ENCODE measurements at places on chromosomes 5 and 9. TPM values are rescaled to one million over a fixed set of nuclear protein-coding genes. Genes with fewer than 3 reads are reported as not detected.

ITK gene
- polyA plus RNA-seq, result 0.31 TPM

GRCh38 chr9:98610711-98611110 is 98.0 kb downstream of the GABBR2 start:
- DNase-seq, result no peak

GRCh38 chr9:113310538-113310937 is 7.4 kb upstream of the RNF183 start:
- DNase-seq, result no peak

GRCh38 chr9:35731415-35732184 is 395 bp downstream of the TLN1 start:
- no peak for DNase-seq

DOK3 gene
- polyA plus RNA-seq, result 9.8 TPM

CCL27 gene
- 0.67 TPM for polyA plus RNA-seq

DNA sequence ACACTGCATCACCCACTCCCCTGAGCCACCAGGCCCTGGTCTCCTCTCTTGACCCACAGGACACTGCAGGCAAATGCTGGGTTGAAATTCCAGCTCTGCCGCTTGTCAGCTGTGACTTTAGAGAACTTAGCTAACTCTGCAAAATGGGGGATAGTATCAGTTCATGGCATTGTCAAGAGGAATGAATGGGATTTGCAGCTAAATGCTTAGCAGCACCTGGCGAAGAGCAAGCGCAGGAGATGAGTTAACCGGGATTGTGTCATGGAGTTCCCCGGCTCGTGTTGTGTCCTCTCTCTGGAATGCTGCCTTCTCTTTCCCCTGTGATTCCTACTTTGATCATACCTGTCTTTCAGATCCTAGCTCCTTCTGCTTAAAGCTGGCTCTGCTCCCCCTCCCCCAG is 67.1 kb downstream of the DAB2IP start:
- DNase-seq, result no peak

DNA sequence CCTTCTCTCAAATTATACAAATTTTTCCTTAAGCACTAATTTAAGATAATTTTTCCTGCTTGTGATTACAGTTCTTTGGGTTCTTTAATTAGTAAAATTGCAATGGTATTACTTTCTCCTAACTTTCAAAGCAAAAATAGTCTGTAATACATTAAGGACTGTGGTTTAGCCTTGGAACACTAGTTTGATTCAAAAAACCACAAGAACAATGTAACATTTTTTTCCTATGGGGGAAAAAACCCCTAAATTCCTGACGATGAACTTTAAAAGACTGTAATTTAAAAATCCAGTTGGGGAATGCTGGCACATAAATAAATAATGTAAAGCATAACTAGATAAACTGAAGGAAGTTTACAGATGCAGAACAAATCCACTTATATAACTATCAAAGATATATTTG is 65.3 kb downstream of the CDC14B start:
- DNase-seq, result no peak

PWWP2A gene
- 15.3 TPM for polyA plus RNA-seq

SSNA1 gene
- polyA plus RNA-seq, result 66.5 TPM

GMCL2 gene
- polyA plus RNA-seq, result not detected

FBP2 gene
- 86.4 TPM for polyA plus RNA-seq

GRCh38 chr5:98898743-98899142 is 30.1 kb downstream of the CHD1 start:
- DNase-seq, result no peak

- DNase-seq, result no peak
These were observed 146.4 kb downstream of the PALM2AKAP2 start for GRCh38 chr9:109926421-109926869.

- DNase-seq, result no peak
These were observed 282.9 kb upstream of the MVB12B start for GRCh38 chr9:126043681-126044080.

DNA sequence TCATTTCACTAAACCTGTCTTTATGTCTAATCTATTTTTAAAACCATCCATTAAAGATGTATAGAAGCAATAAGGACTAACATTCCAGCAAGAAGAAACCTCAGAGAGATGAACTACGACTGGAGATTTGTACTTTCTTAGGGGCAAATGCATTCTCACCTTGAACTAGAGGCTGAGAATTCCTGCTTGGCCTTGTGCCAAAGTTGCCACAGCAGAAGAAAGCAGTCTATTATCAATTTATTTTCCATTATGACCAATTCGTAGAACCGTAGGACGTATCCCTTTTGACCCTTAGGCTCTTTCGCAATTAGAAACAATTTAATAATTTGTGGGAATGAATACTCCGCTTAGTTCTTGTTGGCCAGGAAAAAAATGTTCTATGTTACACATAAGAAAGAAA is 1647.4 kb upstream of the CDH9 start:
- DNase-seq, result no peak

MLANA gene
- 1.4 TPM for polyA plus RNA-seq

DNA sequence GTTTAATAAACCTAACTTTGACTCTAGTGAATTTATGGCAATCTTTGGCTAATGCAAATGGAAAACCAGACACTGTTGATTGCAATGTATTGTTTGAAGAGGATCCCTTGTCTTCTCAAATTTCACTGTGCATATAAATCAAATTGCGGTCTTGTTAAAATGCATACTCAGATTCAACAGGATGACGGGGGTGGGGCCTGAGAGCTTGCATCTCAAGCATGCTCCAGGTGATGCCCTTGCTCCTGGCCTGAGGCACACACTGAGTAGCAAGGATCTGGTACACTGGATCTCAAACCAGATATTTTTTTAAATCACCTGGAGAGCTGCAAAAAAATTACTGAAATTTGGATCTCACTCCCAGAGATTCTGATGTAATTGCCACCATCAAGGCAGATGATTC is 463.7 kb downstream of the DNAH5 start:
- DNase-seq, result no peak

TTC16 gene
- 0.04 TPM for polyA plus RNA-seq

DNA sequence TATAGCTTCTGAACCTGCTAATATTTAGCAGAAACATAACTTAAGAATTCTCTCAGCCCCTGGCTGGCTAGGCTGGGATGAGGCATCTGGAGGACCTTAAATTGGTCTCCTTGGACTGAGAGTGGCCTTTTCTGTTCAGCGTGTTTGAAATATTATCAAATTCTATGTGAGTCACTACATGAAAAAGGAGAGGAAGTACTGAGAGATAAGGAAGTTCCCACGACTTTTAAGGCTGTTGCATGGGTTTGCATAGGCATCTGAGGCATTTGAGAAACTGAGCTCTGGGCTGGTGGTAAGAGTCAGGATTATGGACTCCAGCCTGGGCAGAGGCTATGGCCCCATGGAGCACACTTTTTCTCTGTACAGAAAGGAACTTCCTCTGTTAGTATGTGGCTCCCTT is 816.2 kb upstream of the GRAMD2B start:
- no peak for DNase-seq

DNA sequence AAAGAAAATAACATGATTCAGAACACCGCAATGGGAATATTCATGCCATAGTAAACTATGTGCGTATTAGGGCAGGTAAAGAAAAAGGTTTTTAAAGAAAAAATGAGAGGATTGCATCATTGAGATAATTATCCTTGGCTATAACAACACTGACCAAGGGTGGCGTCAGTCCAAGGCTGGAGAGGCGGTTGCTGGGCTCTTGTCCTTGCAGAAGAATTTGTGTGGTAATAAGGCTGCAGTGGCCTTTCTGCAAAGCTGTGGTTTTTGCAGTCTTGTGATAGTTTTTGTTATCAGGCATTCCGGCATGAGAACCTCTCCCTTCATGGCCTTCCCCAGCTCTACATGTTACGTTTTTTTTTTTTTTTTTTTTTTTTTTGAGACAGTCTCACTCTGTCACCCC is 14.0 kb downstream of the BOD1 start:
- DNase-seq, result no peak

DNA sequence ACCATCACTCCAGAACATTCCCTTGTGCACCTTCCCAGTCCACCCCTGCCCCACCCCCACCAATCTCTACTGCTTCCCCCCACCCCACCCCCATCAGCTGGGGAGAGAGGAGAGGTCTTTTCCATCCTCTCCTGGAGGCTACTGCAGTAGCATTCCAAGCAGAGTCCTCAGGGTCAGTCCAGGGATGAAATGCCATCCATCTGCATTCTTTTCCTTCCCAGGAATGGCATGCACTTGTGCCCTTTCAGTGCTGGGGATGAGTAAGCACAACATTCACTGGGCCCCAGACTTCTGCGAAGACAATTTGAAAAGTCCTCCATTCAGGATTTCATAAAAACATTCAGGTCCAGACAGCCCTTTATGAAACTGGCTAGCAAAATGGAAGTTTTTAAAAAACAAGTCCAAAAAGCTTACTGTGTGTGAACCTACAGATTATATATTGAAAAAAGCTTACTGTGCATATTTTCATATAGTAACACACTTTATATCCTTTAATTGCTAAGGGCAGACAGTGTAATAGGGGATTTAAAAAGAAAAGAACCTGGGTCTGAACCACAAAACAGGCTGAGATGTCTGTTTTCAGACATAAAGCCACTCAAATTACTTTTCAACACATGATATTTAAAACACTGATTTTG is 50.0 kb upstream of the GOLPH3 start:
- DNase-seq, result no peak

DNA sequence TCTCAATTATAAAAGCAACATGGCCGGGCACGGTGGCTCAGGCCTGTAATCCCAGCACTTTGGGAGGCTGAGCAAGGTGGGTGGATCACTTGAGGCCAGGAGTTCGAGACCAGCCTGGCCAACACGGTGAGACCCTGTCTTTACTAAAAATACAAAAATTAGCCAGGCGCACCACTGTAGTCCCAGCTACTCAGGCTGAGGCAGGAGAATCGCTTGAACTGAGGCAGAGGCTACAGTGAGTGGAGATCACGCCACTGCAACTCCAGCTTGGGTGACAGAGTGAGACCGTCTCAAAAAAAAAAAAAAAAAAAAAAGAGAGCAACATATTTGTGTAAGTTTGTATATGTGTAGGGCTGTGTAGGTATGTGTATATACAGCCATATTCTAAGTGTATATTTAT is 7.5 kb downstream of the RPS6 start:
- DNase-seq, result no peak

ECM2 gene
- polyA plus RNA-seq, result 18.0 TPM

- DNase-seq, result no peak
These were observed 157.5 kb upstream of the HAPLN1 start for GRCh38 chr5:83877911-83878706.

FOXD4L3 gene
- polyA plus RNA-seq, result not detected
